ENCODE measurements at places on chromosomes 2 and 18.

DNA sequence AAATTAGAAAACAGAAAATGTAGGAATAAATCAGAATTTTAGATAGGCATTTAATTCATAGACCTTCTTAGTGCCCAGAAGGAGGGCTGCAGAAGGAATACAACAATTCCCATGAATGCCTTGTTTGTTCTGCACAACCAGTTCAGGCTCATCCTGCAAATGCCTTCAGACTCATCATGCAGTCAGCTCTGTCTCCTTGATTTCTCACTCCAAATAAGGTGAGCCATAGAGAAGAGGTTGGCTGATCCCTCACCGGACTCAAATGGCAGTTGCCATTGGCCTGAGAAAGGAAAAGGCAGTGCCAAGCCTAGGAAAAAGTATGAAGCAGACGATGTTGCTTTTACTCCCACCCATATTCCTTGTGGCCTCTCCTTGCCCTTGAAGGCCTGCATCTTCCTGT, 50.3 kb downstream of the DSC3 start:
- DNase-seq, result no peak

DNA sequence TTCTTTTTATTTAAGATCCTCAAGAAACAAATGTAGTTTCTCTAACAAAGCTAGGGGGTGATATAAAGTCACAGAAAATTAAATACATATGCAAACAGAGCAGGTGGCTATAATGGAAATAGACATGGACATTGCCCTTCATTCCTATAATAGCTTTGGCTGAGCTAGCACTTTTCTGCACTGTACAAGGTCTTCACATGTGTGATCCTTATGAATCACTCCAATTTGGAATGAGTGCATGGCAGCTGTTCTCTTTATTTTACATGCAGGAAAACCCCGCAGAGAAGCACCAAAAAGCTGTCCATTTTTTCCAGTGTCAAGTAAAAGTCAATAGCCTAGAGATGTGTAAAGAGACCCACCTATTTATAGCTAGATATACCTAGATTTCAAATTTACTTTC, 747.4 kb upstream of the SLC8A1 start:
- DNase-seq, result no peak

DNA sequence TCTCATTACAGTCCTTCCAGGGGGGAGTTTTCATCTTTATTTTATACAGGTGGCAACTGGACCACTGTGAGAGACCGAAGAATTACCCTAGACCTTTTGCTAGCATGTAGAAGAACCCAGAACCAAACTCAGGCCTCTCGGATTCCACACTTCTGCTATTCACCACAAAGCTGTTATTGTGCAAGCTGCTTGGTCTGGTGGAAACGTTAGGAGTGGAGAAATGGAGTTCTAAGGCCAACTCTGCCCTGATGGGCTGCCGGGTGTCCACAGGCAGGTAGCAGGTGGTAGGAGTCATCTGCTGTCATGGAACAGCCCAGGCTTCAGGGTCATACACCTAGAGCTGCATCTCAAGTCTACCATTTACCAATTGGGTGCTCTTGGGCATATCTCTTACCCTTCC, 218.8 kb downstream of the BCL11A start:
- no peak for DNase-seq

GRCh38 chr18:74252039-74252395, 39.7 kb downstream of the CYB5A start:
- peak; percentile 35 for DNase-seq

DNA sequence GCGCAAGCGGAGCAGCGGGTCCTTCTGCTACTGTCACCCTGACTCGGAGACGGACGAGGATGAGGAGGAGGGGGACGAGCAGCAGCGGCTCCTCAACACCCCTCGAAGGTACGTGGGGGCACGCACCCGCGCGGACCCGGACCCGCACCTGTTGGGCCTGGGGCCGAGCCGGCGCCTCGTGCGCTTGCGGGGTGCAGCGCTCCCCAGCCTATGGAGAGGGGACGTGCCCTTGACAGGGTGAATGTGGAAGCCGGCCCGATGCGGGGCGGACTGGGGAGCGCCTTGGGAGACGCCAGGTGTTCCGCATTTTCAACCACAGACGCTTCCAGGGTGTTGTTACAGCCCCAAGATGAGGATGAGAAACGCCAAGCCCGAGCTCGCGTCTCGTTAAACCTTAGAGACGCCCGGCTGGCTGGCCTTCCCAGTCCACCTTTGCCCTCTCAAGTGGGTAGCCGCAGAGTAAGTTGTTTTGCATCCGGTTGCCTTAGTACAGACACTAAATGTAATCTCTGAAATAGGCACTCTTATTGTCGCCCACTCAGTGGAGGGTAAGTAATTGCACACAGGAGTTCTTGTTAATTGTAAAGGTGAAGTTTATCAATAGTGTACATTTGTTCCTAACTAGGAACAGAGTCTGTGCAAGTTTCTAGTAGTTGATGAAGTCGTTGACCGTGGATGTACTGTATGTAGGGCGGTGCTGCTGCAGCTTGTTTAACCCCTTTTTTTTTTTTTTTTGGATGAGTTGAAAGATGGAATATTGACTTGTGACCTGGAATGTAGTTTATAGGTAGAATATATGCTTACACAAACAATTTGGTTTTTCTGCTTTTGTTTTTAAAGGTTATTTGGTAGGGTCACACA, 815 bp downstream of the GMCL1 start:
- DNase-seq, result peak; percentile 7

DNA sequence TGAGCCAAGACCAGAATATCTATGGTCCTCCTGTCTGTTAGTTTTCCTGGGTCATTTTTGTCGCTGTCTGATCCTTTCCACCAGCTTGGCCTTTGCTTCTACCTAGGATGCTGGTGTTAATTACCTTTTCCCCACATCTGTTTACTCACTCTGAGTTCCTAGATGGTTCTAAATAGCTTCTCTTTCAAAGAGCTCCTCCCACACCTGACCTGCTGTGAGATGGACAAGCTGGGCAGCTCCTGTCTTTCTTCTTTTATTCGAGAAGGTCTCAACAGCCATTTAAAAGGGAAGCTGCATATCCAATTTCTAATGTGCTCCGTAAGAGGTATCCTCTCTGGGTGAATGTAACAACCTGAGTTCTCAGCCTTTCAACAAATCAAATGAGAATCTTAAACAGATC, 156.2 kb downstream of the HRH4 start:
- DNase-seq, result no peak

DNA sequence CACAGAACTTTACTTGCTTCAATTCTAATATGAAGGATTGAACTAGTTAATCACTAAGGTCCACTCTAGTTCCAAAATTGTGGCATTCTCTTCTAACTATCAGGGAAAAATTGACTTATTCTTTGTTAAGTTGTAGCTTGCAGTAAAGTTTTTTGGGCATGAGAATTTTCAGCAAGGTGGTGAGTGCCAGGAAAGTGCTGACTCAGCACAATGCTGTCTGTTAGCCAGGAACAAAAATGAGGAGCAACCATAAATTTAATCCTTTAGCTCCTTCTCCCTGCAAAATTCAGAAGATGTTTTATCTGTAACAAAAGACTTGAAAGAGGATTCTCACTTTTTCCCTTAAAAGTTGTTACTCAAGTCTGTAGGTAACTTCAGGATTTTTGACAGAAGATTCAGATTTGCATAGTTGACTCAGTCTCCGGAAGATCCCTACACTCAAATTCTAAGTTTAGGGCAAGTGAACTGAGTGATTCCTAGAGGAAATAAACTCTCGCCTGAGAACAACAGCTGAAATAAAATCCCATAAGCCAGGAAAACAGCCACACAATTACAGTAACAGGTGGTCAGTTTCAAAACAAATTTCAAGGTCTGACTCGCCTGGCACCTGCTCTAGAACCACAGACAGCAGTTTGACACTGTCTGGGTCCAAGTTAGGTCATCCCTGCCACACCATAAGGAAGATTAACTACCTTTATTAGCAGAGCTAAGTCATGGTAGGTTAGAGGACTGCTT, 20.2 kb upstream of the DARS1 start:
- DNase-seq, result no peak

DNA sequence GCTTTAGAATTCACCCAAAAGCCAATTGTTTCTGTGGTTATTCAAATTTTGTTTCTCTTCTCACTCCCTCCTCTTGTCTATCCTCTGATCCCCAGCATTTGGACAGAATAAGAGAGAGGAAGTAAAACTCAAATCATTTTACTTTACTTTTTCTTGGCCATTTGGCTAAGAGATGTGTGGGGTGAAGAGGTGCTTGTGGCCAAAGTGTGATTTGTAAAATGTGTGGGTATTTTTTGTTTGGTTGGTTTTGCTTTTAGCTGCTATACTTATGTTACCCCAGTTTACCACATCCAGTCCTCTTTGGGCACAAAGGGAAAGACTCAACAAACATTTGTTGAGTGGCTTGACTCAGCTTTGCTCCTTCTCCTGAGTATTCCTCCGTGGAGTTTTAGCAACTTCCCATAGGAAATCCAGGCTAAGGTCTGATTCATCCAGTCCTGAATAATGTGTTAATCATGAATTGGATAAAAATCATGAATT, 109.1 kb upstream of the CYP1B1 start:
- peak; percentile 66 for DNase-seq

- DNase-seq, result no peak
Observed at GRCh38 chr2:241199286-241199685, 10.8 kb downstream of the ANO7 start.

DNA sequence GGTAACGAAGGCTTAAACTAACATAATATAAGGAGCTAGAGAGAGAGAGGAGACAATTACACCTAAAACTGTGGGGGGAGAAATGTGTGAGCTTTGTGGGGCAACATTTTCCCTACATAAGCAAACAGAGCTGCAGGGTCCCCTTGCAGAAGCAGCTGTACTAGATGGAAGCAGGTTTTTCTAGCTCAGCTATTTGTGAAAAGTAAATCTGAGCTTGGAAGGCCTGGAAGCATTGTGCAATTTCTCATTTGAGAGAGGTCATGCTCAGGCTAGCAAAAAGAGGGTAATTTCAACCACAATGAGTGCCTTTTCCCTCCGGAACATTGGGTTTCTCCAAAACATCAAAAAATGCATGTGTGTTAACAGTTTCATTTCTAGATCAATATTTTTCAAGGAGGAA, 130.0 kb downstream of the ARL4C start:
- no peak for DNase-seq

- no peak for DNase-seq
Observed at GRCh38 chr2:171166328-171166983, 5.8 kb upstream of the TLK1 start.

DNA sequence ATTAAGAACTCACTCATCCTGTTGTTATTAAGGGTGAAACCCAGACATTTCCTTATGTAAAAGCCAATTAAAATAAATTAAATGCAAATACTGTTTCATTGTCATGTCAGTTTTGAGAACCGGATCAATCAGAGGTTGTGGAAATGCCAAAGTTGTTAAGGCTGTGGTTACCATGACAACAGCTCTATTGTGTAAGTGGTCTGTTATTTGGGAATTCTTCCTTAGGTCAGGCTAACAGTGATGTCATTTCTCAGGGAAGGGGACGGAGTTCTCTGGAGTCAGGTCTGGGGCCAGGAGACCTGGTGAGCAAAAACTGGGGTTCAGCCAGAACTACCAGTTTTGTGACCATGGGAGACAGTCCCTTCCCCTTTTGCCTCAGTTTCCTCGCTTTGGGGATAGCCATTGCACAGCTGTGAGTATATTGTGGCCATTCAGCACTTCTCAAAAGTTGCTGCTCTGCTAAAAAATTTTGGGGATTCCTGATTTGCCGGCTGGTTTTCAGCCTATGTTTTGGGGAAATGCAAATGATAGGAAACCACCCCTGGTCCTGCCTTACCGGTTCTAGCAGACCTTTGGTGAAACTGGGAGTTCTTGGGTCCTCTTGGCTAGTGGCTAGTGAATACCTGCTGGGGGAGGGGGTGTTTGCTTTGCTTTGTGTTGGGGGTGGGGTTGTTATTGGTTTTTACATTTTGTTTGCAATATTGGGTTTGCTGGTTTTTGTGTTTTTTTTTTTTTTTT, 21.6 kb downstream of the HPCAL1 start:
- DNase-seq, result peak; percentile 37

DNA sequence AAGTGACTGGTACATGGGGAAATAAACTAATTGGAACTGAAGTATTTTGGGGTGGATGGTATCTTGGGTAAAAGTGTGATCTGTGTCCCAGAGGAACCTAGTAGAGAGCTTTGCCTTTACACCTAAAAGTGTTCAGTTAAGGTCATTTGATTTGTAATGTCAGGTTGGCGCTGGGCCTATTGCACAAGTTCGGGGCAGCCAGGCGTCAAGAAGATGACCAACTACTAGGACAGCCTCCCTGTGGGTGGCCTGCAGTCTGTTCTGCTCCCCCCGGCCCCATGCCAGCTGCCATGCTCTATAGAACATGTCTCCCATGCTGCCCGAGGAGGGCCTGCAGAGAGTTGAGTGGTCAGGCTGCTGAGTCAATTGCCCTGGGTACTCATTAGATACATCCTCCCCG, 10.1 kb downstream of the RRM2 start:
- DNase-seq, result no peak

GRCh38 chr2:26144953-26145680, 27.8 kb upstream of the GAREM2 start:
- peak; percentile 62 for DNase-seq

- no peak for DNase-seq
Observed at GRCh38 chr2:121856360-121856759, 100.9 kb downstream of the TSN start.

DNA sequence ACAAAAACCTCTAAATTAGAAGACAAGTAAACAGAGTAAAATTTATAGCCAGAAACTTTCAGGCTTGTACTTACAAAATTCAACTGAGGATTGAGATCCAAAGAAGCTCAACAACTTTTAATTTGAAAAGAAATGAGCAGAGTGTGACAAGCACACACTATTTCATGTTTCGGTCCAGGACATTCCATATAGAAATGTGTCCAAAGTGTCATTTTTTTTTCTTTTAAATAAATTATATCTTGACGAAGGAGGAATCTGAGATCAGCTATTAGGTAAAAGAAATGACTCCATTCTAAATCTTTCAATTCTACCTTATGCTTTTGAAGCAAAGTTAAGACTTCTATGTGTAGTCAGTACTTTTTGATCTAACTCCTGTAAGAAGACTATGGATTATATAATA, 4.6 kb downstream of the FN1 start:
- no peak for DNase-seq

DNA sequence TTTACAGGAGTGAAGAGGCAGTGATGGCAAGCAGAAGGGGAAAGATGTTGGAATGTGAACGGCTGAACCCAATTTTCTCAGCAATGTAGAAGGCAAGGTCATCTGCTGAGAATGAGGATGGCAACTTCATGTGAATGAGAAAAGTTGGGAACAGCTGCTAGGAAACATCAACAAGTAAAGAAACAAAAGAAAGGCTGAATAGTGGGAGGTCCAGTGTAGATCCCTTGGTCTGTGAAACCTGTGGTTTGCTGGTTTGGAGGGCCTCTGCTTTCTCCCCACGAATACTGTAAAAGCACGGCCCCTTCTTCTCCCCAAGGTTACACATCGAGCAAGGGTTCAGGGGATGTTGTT, 27.4 kb downstream of the MARCHF4 start:
- DNase-seq, result peak; percentile 11

- DNase-seq, result no peak
Observed at GRCh38 chr2:31831585-31831984, 179.2 kb downstream of the MEMO1 start.
